Common myeloid progenitor, CD34-positive (primary cell): ENCODE measurements at places on chromosomes 16 and 17.

DNA sequence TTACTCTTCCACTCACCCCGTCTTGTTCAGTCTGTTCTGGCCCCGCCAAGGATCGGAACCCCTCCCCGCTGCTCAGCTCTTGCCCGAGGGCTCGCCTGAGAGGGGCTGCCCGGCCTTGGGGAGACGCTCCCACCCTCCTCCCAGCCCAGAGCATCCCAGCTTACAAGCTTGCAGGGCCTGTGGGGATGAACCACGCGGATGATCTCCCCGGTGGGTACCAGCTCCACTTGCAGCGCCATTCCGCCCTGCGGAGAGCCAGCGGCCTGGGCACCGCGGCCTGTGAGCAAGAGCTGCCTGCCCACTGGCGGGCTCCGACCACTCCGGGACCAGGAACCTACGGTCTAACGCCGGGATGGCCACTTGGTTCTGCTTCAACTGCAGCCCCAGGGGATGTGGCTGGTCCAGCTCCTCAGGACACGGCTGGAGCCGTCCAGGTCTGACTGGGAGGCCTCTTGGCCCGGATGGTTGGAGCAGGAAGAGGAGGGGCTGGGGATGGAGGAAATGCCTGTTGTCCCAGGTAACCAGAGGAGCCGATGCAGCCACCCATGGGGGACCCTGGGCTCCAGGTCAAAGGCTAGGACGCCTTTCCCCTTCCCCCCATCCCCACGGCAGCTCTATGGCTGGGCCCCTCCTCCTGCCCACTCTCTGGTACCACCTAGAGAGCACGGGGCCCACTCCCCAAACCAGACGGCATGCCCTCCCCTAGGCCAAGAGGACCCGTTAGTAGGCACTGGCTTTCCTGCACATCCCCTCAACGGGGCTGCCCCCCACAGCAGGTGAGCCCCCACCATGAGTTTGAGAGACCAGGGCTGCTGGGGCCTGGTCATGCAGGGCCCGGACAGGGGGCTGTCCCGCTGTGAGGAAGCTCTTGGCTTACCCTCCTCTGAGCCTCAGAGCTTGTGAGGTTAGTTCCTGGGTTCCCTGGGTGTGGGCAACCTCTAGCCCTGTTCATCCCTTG is at the start of gene MYO1C:
Gene MYO1C, minus strand, starts transcription at position 438 of the 958 bp plus-strand sequence. Its CDS starts 199 bp downstream, at position 239.
- no peak for DNase-seq
- peaks cover 9% of the 10 kb centered on the region for H3K36me3 ChIP-seq
- H3K4me3 ChIP-seq, result no peak within 1 kb of the TSS

DNA sequence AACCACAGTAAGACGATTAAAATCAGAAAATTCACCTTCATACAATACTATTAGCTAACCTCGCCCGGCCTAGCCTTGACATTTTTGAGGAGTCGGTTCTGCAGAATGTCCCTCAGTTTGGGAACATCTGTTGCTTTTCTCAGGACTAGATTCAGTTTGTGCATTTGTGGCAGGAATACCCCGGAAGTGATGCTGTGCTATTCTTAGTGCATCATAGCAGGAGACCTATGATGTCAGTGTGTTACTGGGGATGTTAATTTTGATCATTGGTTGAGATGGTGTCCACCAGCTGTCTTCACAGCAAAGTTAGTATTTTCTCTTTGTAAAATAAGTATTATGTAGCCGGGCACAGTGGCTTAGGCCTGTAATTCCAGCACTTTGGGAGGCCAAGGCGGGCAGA is 21.5 kb upstream of the HELZ start:
- no peak overlapping the region for H3K27ac ChIP-seq
- H3K4me3 ChIP-seq, result no peak overlapping the region
- no peak for DNase-seq

GRCh38 chr17:77300016-77300686 is 159.4 kb downstream of the SEC14L1 start:
- no peaks in the 10 kb centered on the region for H3K36me3 ChIP-seq
- no peak overlapping the region for H3K4me3 ChIP-seq
- H3K4me1 ChIP-seq, result peaks cover 2% of the 10 kb centered on the region
- no peaks in the 10 kb centered on the region for H3K27me3 ChIP-seq
- no peak for DNase-seq
- no peak overlapping the region for H3K27ac ChIP-seq

DNA sequence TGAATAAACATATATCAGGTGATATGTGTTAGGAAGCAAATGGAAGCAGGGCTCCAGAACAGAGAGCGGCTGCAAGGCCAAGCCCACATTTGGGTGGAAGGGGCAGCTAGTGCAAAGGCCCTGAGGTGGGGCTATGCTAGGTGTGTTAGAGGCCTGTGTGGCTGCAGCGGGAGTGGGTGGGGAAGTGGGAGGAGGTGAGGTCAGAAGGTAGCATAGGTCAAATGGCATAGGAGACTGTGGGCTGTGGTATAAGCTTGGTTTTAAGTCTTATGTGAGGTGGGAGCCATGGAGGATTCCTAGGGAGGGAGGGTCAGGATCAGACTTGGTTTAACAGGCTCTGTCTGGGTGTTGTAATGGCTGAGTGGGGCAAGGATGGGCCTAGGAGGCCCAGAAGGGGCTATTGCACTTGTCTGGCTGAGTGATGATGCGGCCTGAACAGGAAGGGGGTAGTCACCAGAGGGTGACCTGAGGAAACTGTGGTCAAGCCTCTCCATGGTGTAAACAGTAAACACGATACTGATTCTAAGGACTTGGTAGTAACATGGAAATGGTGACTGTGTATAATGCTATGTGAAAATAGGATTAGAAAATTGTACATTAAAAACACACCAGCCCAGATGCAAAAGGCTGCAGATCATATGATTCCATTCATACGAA is 31.1 kb downstream of the RAI1 start:
- no peaks in the 10 kb centered on the region for H3K27me3 ChIP-seq
- peaks cover 19% of the 10 kb centered on the region for H3K36me3 ChIP-seq
- no peak overlapping the region for H3K4me3 ChIP-seq
- no peak overlapping the region for H3K27ac ChIP-seq
- peak; percentile 83 for DNase-seq

DNA sequence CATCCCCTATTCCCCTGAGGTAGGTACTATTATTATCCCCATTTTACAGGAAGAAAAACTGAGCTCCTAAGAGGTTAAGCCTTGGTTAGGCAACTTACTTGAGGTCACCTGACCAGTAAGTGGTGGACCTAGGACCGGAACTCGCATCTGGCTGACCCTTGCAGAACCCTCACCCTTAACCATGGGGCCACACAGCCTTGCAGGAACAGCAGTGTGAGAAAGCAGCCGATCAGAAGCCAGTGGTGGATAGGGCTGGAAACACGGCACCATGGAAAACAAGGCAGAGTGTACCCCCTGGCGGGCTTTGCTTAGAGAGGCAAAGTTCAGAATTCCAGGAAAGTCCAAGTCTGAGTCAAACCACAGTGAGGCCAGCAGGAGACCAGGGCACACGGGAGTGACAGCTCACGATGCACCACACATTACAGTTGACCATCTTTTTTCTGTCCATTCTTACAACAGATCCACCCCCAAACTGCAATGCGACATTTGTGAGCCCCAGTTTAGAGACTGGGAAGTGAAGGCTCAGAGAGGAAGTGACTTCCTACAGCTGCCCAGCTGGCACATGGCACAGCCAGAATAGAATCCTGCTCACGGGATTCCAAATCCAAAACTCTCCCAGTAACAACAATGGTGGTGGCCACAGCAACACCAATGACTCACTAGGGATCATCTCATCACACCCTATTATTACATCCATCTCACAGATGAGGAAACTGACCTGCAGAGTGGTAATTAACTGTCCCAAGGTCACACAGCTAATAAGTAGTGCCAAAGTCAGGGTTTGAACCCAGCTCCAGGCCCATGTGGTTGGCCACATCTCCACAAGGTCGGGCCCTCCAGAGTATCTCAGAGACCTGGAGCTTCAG is 20.3 kb downstream of the KIFC3 start:
- H3K27ac ChIP-seq, result no peak overlapping the region
- DNase-seq, result no peak
- no peaks in the 10 kb centered on the region for H3K4me1 ChIP-seq
- peaks cover 5% of the 10 kb centered on the region for H3K36me3 ChIP-seq

- peaks cover 6% of the 10 kb centered on the region for H3K4me1 ChIP-seq
- H3K36me3 ChIP-seq, result peaks cover 21% of the 10 kb centered on the region
- no peaks in the 10 kb centered on the region for H3K27me3 ChIP-seq
- H3K27ac ChIP-seq, result peak overlapping the region; percentile 99
- DNase-seq, result no peak
- peak overlapping the region; percentile 85 for H3K4me3 ChIP-seq
These were observed 299 bp downstream of the NUP85 start for GRCh38 chr17:75205793-75206163.

DNA sequence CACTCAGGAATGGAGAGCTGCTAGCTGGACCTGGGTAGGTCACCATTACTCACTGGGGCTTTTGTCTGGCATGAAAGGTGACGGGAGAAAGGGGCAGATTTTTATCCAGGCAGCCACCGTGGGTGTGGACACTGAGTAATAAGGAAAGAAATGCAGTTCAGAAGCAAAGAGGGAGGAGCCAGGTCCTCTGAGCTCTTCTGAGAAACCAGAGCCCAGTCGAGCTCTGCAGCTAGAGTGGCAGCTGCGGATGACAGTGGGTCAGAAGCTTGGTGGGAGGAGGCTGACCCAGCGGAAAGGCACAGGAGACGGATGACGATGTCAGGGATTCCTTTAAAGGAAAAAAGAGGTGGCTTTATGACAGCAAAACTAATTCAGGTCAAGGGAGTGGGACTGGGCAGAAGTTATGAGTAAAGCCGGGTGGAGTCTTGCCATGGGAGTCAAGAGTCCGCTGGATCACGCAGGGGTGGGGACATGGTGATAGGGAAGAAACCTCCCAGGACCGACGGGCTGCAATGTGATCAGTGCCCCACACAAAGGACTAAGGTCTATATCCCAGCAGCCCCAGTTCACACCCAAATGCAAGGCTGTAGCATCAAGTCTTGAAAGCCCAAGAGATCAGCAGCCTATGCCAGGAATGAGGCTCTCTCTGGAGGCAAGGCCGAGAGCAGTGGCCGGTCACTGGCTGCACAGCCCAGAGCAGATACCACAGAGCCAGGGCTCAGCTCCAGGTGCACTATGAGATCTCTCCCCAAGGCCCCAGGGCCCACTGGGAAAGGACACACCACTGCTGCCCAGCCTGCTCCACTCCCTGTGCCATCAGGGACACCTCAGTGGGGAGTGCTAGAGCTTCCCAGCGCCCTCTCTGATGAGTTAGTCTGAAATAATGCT is 6.3 kb upstream of the MNT start:
- H3K27ac ChIP-seq, result no peak overlapping the region
- peaks cover 9% of the 10 kb centered on the region for H3K36me3 ChIP-seq
- no peak for DNase-seq
- peaks cover 9% of the 10 kb centered on the region for H3K4me1 ChIP-seq
- H3K4me3 ChIP-seq, result no peak overlapping the region

DNA sequence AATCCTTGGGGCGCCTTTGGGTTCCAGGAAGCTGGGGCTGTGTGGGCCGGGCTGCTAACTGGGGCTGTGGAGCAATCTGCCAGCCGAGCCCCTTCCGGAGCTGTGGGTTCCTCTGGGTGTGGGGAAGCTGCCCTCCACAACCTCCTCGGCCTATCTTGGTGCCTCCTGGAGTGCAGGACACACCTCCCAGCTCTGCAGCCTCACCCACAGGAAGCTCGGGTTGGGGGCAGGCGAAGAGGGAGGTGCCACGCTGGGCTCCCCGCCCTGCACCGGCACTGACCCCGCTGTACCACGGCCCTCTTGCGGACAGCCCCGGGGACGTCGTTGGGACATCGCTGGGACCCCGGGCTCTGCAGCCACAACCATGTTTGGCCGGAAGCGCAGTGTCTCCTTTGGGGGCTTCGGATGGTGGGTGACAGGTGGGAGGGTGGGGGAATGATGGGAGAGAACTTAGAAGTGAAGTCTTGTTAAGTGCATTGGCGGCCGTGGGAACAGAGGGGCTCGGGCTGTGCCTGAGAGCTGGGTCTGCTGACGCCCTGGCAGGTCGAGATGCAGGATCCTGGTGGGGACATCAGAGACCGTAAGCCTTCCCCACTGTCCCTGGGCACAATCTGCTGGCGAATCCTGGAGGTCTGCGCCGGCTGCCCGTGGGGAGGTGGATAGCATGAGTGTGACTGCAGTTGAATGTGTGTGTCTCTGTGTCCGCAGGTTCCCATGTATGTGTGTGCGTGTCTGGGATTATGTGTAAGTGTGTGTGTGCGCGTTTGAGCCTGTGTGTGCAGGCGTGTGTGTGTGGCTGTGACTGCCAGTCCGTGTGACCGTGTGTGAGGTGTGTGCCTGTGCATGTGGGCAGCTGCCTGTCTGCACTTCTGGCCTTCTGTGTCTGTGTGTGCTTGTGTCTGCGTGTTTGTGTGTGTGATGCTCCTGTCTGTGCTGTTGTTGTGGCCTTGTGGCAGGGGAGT is at the start of gene RAP1GAP2:
Gene RAP1GAP2, plus strand, starts transcription at position 275 of the 962 bp plus-strand sequence. Its CDS starts 90 bp downstream, at position 365.
- peak; percentile 96 for DNase-seq
- H3K27ac ChIP-seq, result peak within 1 kb of the TSS; percentile 23
- peaks cover 70% of the 10 kb centered on the region for H3K4me1 ChIP-seq
- peak within 1 kb of the TSS; percentile 70 for H3K4me3 ChIP-seq
- H3K27me3 ChIP-seq, result no peaks in the 10 kb centered on the region
- peaks cover 4% of the 10 kb centered on the region for H3K36me3 ChIP-seq

GRCh38 chr17:27523712-27524111 is 67.5 kb downstream of the KSR1 start:
- no peaks in the 10 kb centered on the region for H3K36me3 ChIP-seq
- no peak overlapping the region for H3K27ac ChIP-seq
- H3K27me3 ChIP-seq, result no peaks in the 10 kb centered on the region

GRCh38 chr17:70563281-70563820 is 394.0 kb downstream of the KCNJ2 start:
- DNase-seq, result no peak
- H3K4me3 ChIP-seq, result no peak overlapping the region
- no peaks in the 10 kb centered on the region for H3K36me3 ChIP-seq
- no peak overlapping the region for H3K27ac ChIP-seq
- H3K27me3 ChIP-seq, result no peaks in the 10 kb centered on the region
- H3K4me1 ChIP-seq, result peaks cover 10% of the 10 kb centered on the region

- no peak overlapping the region for H3K4me3 ChIP-seq
These were observed 28.2 kb downstream of the NEUROD2 start for GRCh38 chr17:39579318-39580081.

DNA sequence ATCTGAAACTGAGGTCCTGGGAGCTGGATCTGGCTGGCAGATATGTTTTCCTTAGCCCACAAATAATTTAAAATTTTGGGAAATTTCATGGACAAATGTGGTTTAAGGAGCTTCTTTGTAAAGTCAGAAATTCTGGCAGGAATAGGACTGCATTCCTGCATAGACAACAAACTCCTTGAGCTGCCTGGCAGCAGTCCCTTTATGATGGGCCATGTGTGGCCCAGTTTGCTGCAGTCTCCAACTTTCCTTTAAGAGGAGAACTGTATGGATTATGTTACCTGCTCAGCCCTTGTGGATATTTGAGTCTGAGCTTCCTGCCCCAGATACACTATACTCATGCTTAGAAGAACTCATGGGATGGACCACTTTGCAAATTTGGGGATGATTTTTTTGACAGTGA is 48.5 kb upstream of the HS3ST2 start:
- no peak for DNase-seq
- H3K4me1 ChIP-seq, result no peaks in the 10 kb centered on the region
- H3K4me3 ChIP-seq, result no peak overlapping the region
- peaks cover 2% of the 10 kb centered on the region for H3K27me3 ChIP-seq

DNA sequence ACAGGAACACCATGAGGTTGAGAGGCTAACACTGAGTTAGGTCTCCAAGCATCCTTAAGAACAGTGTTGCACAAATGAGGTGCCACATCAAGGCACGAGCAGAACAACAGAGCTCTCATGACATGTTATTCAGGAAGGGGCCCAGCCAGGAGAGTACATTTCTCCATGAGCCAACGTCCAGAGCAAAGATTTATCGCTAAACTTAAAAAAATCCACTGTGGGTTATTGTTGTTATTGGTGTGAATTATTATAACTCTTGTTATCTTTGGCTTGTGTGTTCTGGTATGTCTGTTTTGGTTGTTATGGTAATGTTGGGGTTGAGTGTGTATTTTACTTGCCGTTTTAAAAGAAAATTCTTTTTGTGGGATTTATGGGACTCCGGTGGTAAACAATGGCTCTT is 68.9 kb upstream of the MSI2 start:
- no peaks in the 10 kb centered on the region for H3K4me1 ChIP-seq
- H3K27me3 ChIP-seq, result no peaks in the 10 kb centered on the region
- no peaks in the 10 kb centered on the region for H3K36me3 ChIP-seq
